Mucosa of gallbladder (tissue), 1 donor: ENCODE measurements at places on chromosomes 3 and 15. TPM values are rescaled to one million over a fixed set of nuclear protein-coding genes. Genes with fewer than 3 reads are reported as not detected.
A peak's percentile ranks its signal among the peaks of the same experiment; 100 is the strongest.

Gene EPB42
- total RNA-seq: 1.4 TPM

GRCh38 chr3:28637742-28638141 lies 289.1 kb upstream of the AZI2 start:
- no peak for DNase-seq

GRCh38 chr15:48632651-48633050 lies 12.9 kb downstream of the FBN1 start:
- no peak for DNase-seq

Gene PPP1R14D
- total RNA-seq: 23.4 TPM

DNA sequence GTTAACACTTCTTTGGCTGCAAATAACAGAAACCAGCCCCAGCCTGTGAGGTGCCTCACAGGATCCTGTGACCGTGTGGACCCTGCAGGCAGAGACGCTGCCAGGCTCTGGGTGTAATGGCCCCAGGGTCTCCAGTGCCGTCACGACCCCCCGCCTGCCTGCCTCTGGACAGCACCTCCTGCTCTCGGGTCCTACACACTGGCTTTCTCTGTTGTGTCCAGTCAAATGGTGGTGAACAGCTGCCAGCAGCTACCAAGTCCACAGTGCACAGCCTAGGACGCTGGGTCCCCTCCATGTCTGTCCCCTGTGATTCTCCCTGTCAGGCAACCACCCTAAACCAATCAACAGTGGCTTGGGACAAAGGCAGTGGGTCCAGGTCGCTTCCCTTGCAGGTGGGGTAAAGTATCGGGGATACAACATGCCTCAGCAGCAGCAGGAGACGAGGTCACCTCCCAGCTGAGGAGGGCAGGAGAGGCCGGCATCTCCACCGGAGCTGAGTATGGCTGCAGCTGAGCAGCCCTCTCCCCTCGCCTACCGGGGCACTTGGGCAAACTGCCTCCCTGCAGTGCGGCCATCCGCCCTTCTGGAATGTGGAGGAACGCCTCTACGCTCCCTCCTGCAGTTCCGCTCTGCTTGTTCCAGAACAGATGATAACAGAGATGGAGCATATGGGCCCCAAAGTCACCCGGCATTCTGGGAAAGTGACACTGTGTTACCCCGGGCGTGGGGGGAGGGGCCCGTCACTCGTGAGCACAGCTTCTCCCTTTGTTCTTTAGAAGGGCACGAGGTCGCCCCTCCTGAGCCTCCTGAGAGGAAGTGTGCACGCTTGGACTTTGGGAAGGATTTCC lies 21.1 kb upstream of the SKOR1 start:
- no peak for DNase-seq

Gene ARGFX
- total RNA-seq: not detected

Gene TM4SF18
- total RNA-seq: 7.7 TPM

DNA sequence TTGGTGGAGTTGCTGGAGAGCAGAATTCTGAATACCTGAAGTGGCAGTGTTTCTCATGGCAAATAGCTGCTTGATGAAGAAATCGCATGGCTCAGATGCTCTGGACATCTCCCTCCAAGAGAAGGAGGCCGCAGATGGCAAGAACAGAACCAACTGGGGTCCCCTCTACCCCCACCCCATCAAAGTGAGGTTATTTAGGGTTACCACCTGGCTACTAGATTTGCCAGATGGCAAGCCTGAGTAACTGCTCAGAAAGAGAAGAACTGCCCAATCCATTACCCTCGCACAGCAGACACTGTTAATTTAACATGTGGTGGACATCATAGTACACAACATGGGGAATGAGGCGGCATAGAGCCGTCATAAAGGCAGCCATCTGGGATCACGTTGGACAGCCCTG lies 30.5 kb upstream of the LIPC start:
- no peak for DNase-seq

Gene CHDH
- 46.4 TPM for total RNA-seq

Gene DISP2
- total RNA-seq: 3.5 TPM

GRCh38 chr15:68730976-68731897 lies 89.5 kb downstream of the ANP32A start:
- no peak for DNase-seq

GRCh38 chr3:119834754-119835370 lies 53.0 kb downstream of the NR1I2 start:
- no peak for DNase-seq

- DNase-seq: peak; percentile 37
Observed at GRCh38 chr3:23071758-23072157, 131.4 kb upstream of the UBE2E2 start.

Gene ARL6IP5
- 125 TPM for total RNA-seq

DNA sequence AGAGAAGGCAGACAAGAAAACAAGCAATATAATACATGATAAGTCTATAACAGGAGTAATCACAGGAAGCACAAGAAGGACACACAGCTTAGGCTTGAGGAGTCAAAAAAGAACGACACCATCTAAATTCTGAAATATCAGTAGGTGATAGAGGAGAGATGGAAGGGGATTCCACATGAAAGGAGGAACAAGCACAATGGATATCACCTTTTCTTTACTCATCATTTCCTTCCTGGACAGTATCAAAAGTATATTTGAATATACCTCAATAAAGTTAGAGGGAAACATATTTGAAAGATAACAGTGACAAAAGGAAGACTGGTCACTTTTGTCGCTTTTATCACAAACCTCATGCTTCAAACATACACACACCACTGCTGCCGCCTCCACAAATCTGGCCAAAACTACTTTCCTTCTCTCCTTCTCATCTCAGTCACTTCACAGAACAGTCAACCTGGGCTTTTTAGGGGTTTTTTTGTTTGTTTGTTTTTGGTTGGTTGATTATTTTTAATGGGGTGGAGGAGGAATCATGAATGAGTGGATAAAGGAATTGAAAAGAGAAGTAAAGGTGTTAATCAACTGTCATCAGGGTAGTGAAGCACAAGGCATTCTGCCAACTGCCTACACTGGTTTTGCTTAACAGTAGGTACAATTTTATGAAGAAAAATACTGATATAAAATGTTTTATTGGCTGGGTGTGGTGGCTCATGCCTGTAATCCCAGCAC lies 18.5 kb downstream of the DENND4A start:
- no peak for DNase-seq

GRCh38 chr3:11284011-11284410 lies 11.8 kb downstream of the ATG7 start:
- DNase-seq: no peak

- no peak for DNase-seq
Observed at GRCh38 chr3:8759038-8759707, 10.2 kb downstream of the OXTR start.

Gene APOD
- total RNA-seq: 51.8 TPM

Gene FES
- 26.2 TPM for total RNA-seq

DNA sequence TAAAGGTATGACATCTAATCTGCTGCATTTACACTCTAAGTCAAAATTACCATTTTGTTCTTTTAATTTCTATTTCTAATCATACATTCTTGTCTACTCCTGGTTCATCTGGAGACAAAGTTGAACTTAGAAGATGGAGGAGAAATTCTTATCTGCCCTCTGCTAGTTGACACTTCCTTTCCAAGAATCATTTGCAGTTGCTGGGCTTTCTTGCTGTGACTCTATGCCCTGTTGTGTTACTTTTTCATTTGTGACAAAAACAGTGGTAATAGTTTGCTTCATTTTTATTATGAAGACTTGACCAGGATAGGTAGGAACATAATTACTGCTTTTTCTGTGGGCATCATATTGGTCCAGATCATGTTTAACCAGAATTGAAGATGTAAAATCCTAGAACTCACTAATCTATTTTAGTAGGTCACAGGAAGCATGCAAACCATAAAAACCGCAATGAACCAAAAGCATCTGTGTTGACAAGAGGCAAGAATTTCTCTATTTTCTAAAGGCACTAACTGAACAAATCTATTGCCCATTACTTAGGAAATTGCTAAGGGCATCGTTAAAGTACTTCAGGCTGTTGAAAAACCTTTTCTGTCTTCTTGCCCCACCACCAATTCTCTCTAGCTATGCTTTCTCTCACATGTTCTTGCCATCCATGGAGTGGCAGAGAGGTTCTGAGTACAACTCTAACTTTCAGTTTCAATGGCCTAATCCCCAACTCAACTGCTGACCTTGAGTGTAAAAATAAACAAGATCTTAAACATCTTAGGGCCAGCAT lies 4.2 kb upstream of the CCR2 start:
- DNase-seq: no peak

DNA sequence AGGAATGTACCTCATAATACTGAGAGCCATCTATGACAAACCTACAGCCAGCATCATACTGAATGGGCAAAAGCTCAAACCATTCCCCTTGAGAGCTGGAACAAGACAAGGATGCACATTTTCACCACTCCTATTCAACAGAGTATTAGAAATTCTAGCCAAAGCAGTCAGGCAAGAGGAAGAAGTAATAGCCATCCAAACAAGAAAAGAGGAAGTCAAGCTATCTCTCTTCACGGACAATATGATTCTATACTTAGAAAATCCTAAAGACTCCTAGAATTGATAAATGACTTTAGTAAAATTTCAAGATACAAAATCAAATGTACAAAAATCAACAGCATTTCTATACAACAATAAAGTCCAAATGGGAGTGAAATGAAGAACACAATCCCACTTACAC lies 30.2 kb downstream of the OCA2 start:
- no peak for DNase-seq

- no peak for DNase-seq
Observed at GRCh38 chr3:183287301-183287971, 34.4 kb downstream of the B3GNT5 start.

Gene C3orf62
- 5.0 TPM for total RNA-seq

- no peak for DNase-seq
Observed at GRCh38 chr15:31839388-31839787, 190.9 kb upstream of the CHRNA7 start.

Gene CNTN3
- total RNA-seq: 10.8 TPM
